NCI-H526 (cell line): ENCODE measurements at places on chromosomes 6 and 20.
A peak's percentile ranks its signal among the peaks of the same experiment; 100 is the strongest.

DNA sequence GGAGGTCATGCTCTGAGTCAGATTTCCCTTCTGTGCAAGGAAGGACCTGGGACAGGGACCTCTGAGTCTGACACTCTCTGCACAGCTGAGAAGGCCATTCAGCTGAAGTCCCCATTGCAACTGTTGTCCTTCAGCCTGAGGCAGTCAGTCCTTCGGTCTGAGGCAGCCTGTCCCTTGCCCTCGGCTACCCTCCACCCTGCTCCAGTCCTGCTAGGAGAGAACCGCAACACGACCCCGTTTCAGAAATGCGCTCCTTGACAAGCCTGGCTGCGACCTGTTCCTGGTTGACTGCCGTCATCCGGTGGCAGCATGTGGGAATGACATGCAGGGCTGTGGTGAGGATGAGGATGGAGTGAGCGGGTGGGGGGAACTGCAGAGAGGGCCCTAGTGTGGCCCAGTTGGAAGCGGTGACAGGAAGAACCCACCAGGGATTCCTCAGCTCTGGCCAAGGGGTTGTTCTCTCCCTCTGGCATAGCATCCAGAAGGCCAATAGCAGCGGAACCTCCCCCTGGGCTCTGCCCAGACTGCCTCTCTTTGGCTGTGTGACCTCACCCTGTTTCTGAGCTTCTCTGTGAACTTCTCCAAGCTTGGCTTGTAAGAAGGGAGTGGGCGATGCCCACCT is 40.3 kb upstream of the ANGPT4 start:
- DNase-seq, result peak; percentile 33

DNA sequence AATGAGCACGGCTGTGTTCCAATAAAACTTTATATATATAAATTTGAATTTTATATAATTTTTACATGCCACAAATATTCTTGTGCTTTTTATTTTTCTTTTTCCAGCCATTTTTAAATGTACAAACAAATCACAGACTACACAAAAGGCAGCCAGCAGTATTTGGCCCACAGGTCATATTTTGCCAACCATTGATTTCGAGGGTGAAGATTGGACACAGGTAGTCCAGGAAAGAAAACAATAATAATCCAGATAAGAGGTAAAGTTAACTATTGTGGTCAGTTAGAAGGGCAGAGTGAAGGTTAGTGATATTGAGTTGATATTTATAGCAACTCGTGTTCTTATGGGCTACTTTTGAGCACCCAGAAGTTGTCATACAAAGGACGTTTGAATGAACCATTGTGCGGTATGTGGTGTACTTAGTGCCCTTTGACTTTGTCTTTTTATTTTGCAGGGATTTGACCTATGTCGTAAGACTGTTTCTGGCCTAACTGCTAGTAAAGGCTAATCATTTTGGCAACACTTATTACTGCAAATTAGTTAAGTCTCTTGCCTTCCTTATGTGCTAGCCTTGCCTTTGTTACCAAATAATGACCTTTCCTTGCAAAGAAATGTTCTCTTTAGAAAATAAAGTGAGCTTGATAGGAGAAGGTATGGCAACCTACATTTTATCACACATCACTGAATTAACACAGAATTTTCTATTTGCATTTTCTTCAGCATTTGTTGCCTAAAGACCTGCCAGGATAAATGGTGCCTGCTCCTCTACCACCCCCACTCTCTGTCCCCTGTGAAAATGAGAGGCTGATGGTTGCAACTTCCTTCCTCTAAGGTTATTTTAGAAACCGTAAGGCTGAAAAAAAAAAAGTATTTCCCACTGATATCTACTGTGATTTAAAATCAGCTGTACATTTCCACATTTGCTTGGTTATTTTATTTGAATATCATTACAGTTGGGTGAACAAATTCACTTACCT is 493.9 kb upstream of the SOX4 start:
- no peak for DNase-seq

GRCh38 chr20:24494460-24494920 is 25.1 kb downstream of the SYNDIG1 start:
- no peak for DNase-seq

GRCh38 chr6:160986851-160987250 is 4.7 kb upstream of the MAP3K4 start:
- DNase-seq, result no peak

GRCh38 chr6:163668061-163668426 is 253.5 kb downstream of the QKI start:
- no peak for DNase-seq
